ENCODE measurements at places on chromosomes 11 and 22.

GRCh38 chr11:31819621-31820437 lies 8.7 kb upstream of the PAX6 start:
- DNase-seq, result no peak

DNA sequence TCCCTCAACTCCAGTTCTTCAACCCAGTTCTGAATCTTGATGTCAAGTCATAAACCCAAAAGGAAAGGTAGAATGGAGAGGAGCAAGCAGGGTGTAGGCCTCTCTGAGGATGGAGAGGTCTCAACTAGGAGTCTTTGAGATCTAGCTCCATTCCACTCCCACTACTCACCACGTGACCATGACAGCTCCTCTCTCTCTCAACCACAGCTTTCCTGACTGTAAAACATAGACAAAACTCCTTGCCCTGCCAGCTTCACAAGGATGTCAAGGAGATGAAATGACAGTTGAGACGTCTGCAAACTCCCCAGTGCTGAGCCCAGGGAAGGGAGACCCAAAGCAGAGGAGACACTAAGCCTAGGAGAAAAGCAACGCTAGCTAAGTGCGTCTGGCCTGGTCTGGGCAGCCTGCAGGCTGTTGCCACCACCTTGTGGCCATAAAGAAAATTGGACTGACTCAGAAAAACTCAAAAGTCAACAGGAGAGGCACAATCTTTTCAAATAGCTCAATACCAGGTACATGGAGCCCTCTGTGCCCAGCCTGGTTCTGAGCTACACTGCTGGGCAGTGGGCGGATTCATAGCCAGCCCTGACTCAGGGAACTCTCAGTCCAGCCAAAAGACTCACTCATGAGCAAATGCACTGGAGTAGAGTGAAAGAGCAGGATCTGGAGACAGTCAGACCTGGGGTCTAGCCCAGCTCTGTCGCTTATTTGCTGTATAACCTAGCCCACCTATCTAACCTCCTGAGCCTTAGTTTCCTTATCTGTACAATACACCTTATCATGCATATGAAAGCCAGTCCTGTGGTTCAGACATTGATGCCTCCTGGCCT lies 3.4 kb downstream of the CLPB start:
- DNase-seq, result peak; percentile 52

GRCh38 chr22:21726650-21727049 lies 8.9 kb downstream of the YPEL1 start:
- DNase-seq, result no peak

DNA sequence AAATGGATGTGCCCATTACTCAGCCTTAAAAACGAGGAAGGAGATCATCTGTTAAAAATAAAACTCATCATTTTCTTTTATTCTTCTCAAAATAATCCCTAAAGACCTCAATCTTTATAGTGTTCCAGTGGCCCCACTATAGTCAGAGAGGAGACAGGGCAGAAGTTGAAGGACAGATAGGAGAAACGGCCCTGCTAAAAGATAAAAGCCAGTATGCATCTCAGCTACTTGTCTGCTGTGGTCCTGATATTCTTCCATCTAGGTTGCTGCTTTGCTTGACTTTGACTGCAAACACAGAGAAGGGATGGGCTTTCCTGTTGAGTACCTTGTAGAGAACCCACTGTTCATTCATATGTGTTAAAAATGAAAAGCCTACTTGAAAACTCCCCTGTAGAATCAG lies 31.4 kb downstream of the NF2 start:
- DNase-seq, result no peak

DNA sequence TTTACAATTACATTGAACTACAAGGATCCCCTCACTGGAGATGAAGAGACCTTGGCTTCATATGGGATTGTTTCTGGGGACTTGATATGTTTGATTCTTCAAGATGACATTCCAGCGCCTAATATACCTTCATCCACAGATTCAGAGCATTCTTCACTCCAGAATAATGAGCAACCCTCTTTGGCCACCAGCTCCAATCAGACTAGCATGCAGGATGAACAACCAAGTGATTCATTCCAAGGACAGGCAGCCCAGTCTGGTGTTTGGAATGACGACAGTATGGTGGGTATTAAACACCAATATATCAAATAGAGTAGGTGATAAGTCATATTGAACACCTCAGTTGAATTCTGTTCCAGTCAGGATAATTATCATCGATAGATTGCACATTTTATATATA lies 4.4 kb downstream of the FBXO7 start:
- no peak for DNase-seq

DNA sequence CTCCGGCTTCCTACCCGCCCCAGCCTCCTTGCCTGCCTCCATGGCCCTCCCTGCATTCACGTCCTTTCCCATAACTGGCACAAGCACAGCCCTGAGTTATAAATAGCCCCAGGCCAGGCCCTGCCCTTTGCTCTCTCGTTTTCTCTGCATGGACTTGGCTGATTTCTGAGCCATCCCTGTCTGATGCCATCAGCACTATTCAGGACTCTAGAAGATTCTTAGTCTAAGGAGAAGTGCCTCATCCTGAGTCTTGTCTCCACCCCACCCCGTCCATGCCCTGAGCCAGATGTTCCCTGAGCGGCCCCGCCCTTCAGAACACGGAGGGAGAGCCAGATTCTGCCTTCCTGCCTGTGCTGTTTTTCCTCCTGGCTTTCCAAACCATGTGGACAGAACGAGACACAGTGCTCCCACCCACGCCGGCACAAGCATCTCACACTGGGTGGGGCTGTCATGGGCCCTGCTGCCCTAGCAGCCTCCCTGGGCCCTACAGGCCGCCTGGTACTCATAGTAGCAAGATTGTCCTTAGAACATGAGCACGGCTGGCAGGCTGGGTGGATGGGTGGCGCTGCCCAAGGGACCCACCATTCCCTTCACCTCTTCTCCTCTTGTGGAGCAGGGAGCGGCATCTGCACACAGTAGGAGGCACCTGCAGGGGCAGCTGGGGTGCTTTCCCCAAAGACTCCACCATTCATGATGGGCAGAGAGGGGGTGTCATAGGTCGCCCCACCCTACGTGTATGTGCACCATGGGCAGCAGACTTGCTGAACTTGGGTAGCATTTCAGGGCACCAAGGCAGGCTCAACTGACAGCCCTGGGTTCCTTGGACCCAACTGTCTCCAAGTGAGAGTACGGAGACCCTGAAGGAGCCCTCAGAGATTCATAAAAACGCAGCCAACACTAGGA lies 76.9 kb downstream of the BCR start:
- no peak for DNase-seq

- no peak for DNase-seq
These were observed 420.2 kb downstream of the NTM start for GRCh38 chr11:131790586-131790985.

DNA sequence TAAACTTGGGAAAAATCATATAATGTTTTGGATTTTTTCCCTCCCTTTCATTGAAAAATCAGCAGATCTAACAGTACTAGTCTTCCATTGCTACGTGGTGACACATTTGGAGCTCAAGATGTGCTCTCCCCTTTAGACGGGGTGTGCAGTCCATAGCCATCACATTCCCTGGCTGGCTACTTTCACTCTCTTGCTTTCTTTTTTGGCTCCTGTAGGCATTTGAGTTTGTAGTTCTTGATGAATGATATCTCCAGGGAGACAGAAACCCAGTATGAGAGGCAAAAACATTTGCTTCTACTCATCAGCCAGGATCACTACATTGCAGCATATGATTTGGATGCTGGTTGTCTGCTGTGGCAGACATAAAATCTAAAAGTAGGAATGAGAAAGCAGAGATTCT lies 12.1 kb downstream of the CCDC81 start:
- DNase-seq, result peak; percentile 30

DNA sequence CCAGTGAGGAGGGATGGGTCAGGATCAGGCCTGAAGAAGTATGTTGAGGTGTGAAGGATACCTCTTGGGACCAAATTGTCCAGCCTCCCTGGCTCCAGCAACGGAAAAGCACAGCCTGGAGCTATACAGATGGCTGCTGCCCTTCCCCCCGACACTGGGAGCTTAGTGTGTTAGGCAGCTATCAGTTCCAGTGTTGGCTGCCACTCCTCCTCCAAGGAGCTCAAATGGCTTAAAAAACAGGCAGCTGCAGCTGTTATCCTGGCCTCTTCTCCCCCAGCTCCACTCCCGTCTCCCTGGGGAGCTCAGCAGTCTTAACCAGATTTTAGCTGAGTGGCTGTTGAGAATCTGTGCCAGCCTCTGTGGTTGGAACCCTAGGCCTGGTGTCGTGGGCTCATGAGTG lies 225.0 kb downstream of the JRKL start:
- DNase-seq, result no peak

GRCh38 chr11:74338963-74339362 lies 27.5 kb upstream of the P4HA3 start:
- no peak for DNase-seq

- no peak for DNase-seq
These were observed 177.5 kb downstream of the CNTN5 start for GRCh38 chr11:99198215-99198614.

- no peak for DNase-seq
These were observed 3.6 kb downstream of the LZTR1 start for GRCh38 chr22:20985720-20986119.

DNA sequence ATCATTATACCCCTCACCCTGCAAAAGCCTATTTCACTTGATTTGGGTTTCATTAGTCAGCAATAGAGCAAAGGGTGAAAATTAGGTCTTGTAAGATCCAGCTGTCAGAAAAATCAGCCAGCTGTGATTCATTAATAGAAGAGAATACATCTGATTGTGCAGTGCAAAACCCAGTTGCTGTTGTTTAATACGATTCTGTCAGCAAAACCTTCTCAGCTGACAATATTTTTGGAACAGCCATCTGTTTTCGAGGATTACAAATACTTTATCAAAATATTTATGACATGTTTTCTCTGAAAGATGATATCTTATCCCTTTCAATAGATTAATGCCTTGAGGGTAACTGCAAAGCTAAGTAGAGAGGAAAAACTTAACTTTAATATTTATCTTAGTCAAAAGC lies 1354.0 kb upstream of the RAG2 start:
- peak; percentile 4 for DNase-seq

DNA sequence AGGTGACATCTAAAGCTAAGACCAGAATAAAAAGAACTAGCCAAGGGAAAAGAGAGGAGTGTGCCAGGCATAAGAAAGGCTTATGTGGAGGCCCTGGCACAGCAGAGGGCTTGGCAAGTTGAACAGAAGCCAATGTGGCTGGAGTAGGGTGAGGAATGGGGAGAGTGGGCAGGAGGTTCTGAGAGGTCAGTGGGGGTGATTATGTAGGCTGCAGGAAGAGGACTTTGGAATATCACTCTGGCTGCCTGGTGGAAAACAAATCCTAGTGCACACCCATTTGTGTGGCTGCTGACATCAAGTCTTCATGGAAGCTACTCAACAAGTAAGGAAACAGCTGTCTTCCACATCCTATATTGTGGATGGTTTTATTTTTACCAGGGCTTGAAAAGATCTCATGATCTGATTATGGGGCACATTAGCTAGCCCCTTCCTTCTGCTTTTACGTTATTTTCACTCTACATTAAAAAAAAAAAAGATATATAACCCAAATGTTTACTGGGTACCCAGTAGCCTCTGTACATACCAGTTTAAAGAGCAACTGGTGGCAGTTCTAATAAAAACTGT lies 3.4 kb downstream of the MRPL16 start:
- DNase-seq, result no peak

DNA sequence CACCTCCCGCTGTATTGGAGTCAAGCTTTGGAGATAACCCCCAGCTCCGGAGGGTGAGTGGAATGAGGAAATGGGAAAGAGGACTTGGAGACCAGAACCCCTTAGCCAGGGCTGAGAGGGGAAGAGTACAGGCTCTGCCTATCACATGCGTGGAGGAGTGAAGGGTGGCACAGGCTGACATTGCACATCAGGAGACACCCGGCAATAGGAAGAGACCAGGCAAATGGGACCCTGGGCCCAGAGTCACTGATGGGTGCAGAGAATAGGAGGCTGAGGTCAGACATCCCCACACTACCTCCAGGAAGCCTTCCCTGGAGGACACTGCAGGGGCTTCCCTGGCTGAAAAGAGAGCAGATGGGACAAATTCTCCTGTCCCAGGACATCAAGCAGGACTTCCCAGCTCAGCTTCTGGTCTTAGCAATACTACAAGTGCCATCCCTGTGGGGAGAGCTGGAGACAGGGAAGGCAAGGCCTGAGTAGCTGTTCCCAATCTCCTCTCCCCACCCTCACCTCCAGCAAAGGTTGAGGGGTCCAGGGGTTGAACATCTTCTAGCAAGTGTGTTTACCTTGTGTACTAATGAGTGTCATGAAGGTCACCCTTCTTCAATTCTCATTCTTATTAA lies 160.7 kb downstream of the BUD13 start:
- DNase-seq, result no peak

- peak; percentile 19 for DNase-seq
These were observed 619 bp downstream of the MSANTD2 start for GRCh38 chr11:124799348-124800225.

DNA sequence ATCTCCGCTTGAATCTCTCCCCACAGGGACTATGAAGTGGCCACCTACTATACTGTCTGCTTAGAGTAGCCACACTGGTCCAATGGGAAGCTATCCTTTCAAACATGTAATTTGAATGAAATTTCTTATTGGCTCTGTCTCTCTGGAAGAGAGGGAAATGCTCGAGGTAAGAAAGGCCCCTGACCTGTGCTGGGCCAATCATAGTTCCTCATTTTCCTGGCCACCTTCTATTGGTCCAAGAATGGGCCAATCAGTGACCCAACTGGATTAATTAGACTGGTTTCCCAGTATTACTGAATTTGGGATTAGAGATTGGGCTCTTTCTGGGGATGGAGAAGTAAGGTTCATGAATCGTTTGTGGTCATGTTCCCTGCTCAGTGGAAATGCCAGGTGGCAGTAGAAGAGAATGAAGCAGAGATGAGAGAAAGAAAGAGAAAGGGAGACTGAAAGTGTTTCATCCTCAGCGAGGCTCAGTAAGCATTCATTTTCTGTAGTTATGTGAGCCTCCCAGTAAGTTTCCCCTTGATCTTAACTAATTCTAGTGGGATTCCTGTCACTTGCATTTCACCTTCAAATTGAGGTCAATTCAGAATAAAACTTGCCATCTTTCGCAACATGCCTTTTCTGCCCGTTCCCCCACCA lies 8.4 kb upstream of the MMP20 start:
- no peak for DNase-seq

DNA sequence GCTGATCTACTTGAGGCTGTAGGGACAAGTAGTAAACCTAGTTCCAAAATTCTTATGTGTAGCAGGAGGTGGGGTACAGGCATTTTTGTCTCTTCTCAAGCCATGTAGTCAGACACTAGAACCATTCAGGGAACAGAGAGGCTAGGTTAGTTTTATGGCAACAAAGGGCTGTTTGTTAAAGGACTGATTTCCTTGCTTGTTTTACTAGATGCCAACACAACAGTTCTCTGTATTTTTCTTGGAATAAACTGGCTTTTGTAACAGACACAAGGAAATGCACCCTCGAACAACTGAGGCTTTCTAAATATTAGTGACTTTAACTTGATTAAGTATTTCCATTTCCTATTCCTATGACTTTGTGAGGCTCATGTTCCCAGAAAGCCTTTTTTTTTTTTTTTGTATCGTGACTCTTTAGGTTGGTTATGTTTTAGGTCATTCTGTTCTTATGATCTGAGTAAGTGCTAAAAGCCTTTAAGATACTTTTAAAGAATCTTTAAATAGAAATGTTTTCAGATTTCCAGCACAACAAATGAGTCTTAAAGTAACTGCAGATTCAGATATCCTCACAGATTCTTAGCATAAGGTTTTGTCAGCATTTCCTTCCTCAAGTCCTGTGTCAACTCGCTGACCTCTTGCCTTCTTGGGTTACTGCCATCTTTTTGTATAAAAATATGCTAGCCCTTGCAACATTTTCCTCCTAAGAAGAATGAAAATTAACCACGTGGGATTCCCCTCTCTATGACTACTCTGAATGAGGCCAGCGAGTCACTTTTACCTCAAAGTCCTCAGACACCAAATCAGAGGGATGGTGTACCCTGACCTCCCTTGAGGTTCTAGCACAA lies 92.5 kb downstream of the CCDC83 start:
- DNase-seq, result peak; percentile 87

- DNase-seq, result no peak
These were observed 548 bp downstream of the PVALB start for GRCh38 chr22:36816339-36816635.

Data from fibroblast of skin of scalp (primary cell).